ENCODE measurements at places on chromosomes 7 and 10.

GRCh38 chr10:27099448-27099847 lies 846 bp downstream of the ANKRD26 start:
- DNase-seq = no peak

GRCh38 chr7:21364801-21365271 lies 63.0 kb upstream of the SP4 start:
- no peak for DNase-seq

- DNase-seq = no peak
Observed at GRCh38 chr7:36796850-36797536, 72.7 kb upstream of the AOAH start.

DNA sequence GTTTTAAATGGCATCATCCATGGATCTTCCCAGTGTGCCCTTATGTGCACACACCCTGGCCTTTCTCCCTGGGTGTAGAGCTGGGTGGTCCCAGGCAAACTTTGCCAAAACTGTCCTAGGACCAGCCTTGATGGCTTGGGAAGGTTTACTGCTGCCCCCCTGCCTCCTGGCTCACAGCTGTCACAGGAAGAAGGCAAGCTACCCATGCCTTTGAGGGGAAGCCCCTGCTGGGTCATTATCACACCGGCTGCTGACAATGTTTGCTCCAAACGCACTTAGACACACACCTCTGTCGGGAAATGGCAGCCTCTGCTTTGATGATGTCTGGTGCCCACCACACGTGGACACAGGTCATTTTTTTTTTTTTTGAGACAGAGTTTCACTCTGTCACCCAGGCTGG lies 25.2 kb upstream of the FIGNL1 start:
- no peak for DNase-seq

- DNase-seq = no peak
Observed at GRCh38 chr10:22623633-22624253, 90.6 kb downstream of the PIP4K2A start.

- no peak for DNase-seq
Observed at GRCh38 chr7:39686261-39686924, 63.0 kb downstream of the RALA start.

DNA sequence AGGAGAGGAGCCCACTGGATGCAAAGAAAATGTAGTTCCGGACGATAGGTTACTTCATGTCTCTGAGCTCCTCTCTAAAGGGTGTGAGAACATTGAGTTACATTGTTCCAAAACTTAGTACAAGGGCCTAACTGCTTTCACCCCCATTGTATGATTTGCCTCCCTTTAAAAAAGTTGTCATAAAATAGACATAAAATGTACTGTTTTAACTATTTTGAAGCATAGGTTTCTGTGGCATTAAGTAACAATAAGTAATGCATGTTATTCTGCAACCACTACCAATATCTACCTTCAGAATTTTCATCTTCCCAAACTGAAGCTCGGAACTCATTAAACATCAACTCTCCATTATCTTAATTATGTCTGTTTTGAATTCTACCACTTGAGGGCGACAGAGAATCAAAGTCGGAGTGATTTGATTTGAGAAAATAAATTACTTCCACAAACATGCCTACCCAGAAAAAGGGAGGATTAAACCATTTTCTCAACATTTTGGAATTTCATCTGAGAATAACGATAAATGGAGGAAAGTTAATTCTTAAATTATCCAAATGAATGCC lies 2.7 kb downstream of the IGFBP1 start:
- no peak for DNase-seq
